ENCODE measurements at places on chromosomes 6 and 20.
A peak's percentile ranks its signal among the peaks of the same experiment; 100 is the strongest.

DNA sequence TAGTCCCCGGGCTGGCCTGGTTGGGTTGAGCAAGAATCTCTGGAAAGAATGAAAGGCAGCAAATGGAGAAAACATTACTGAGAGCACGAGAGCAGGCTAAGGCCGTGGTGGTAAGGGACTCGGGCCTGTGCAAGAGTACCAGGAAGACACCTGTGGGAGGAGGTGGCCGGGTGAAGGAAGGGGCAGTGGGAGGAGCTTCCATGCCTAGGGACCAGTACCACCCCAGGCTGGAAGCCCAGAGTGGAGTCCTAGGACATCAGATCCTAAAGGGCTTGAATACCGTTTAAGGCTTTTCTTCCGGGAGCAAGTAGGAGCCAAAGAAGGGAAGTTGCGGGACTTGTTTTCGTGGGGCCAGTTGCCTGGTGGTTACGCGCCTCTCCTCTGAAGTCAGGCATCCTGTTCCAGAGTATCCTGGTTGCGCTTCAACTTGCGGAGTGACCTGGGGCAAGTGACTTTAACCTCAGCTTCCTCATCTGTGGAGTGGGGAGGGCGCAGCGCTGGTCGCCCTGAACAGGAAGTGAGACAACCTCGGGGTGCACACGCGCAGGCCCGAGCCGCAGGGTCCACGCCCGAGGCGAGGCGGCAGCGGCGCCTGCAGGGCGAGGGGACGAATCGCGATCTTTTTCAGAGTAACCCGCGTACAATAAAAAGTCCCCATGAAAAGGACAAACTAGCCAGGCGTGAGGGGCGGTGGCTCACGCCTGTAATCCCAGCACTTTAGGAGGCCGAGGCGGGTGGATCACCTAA is 1.1 kb upstream of the TPD52L2 start:
- DNase-seq: peak; percentile 37

DNA sequence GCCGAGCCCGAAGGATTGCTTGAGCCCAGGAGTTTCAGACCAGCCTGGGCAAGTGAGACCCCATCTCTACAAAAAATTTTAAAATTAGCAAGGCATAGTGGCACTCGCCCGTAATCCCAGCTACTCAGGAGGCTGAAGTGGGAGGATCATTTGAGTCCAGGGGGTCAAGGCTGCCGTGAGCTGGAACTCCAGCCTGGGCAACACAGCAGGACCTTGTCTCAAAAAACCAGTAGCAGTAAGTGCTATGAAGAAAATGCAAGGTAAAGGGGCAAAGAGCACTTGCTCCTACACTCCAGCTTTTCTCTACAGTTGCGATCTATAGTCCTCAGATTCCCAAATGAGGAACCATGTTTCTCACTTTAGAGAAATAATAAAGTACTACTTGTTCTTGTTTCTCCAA is 1.8 kb upstream of the DDX39B start:
- DNase-seq: no peak

DNA sequence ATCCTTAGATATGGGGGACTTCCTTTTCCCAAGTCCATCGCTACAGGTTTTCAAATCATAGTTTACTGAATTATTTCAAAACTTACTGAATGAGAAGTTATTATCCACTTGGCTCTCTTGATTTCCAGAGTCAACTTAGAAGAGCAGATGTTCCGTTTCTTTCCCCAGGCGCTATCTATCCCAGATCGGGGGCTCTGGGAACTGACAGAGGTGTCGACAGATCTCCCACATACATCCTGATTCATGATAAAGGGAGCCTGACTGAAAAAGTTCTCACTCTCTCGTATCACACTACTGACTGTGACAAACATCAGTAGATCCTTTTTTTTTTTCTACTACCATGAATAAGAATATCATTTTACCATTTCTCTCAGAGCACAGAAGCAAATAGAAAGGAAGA is 654.8 kb downstream of the RNF144B start:
- DNase-seq: no peak

- DNase-seq: no peak
Observed at GRCh38 chr6:164838068-164838615, 471.3 kb downstream of the C6orf118 start.

- no peak for DNase-seq
Observed at GRCh38 chr6:170584954-170585498, 589 bp upstream of the PDCD2 start.

GRCh38 chr20:33070111-33071053 is 9.1 kb upstream of the BPIFB4 start:
- no peak for DNase-seq

DNA sequence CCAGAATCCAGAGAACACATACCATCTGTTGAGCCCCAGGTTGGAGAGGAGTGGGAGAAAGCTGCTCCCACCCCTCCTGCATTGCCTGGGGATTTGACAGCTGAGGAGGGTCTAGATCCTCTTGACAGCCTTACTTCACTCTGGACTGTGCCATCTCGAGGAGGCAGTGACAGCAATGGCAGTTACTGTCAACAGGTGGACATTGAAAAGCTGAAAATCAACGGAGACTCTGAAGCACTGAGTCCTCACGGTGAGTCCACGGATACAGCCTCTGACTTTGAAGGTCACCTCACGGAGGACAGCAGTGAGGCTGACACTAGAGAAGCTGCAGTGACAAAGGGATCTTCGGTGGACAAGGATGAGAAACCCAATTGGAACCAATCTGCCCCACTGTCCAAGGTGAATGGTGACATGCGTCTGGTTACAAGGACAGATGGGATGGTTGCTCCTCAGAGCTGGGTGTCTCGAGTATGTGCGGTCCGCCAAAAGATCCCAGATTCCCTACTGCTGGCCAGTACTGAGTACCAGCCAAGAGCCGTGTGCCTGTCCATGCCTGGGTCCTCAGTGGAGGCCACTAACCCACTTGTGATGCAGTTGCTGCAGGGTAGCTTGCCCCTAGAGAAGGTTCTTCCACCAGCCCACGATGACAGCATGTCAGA is 77.4 kb downstream of the ASXL1 start:
- DNase-seq: no peak

- no peak for DNase-seq
Observed at GRCh38 chr6:159117046-159117445, 52.2 kb upstream of the FNDC1 start.
